ENCODE measurements at places on chromosomes 4 and X.

GRCh38 chrX:23062359-23062758 lies 62.6 kb downstream of the DDX53 start:
- no peak for DNase-seq

DNA sequence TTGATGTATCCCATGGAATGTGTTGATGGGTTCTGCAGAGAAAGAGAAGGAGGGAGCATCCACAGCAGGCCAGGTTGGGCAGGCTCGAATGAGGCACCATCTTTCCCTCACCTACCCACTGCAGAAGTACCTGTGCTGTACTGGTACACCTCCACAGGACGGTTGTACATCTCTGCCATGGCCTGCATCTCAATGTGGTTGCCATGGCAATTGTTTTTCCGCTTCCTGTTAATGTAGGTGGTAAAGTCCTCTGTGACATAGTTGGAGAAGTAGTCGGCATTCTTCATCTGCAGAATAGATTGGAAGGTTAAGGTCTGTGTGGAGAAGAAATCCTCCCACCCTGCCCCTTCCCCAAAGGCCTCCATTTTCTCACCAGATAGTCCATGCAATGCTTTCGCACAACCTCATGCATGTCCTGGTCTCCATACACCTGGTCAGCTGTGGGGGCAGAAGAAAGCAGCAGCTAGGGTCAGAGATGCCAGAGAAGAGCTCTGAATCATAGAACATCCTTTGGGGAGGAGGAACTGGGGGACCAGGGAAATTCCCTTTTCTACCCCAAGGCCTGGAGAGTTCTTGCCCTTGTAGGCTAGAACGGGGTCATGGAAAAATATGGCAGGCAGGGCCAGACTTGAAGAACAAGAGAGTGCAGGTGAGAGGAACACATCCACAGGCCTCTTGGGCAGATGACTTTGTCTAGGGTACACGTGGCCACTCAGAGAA lies 15.9 kb upstream of the PIM2 start:
- no peak for DNase-seq

DNA sequence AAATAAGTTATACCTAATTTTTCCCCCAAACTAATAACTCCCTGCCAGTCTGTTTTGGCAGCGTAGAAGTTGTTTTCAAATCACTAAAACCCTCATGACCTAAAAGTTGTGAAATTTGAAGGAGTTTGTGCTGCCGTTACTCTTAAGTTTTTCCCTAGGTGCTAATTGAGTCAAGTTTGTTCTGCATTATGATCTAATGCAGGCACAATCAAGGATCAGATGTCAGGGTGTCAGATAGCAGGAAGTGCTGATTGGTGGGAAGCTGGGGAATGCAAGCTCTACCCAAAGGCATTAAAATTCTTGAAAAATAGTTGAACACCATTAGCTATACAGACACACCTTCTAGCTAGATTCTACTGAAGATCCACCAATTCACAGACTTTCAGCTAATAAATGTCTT lies 51.9 kb downstream of the ARX start:
- DNase-seq: no peak

- DNase-seq: no peak
These were observed 83.8 kb downstream of the CCKAR start for GRCh38 chr4:26406346-26406975.

DNA sequence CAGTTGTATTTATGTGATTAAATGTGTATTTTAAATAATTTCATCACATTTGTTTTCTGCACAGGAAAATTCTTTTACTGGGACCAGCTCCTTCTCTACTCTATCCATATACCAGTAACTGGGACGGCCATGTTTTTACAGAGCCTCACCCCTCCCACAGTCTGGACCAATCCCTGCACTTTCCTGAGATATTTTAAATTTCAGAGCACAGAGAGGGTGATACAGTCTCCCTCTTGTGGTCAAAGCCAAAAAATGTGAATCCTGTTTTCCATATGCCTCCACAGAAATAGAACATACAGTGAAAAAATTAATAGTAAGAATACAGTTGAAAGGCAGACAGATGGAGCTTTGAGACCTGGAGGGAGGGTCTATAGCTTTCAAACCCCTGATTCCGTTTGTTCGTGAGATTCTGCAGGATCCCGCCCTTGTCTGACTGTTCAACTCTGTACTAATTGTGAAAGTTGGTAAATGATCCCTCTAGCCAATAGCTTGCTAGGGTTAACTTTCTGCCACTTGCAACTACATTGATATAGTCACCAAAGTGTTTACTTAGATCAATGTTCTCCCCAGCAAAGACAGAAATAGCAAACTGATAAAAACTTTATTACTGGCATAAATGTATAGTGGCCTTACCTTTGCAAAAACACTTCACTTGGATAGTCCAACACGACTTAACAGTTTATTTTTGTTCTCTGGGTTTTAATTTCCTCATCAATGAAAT lies 172.2 kb downstream of the PPARGC1A start:
- no peak for DNase-seq

DNA sequence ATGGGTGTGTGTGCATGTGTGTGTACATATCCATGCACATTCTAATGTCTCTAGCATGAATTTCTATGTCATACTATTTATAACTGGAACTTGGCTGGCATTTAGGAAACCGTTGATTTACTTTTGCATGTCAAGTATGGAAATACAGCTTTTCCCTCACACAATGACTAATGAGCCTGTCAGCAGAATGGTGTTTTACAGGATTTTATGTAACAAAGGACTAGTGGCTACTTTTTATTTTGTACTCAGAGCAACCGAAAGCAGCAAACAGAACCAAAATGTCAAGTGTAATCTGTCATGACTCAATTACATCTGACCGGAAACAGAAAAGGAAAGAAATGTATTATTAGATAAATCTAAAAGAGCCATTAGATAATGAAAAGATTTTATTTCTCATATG lies 1911.5 kb upstream of the AGA start:
- DNase-seq: no peak
